ENCODE measurements at places on chromosomes 7 and 10.
A peak's percentile ranks its signal among the peaks of the same experiment; 100 is the strongest.

GRCh38 chr7:112448381-112448780 lies 1.9 kb upstream of the IFRD1 start:
- no peak for DNase-seq

GRCh38 chr10:86364491-86365345 lies 1.9 kb downstream of the GRID1 start:
- no peak for DNase-seq

DNA sequence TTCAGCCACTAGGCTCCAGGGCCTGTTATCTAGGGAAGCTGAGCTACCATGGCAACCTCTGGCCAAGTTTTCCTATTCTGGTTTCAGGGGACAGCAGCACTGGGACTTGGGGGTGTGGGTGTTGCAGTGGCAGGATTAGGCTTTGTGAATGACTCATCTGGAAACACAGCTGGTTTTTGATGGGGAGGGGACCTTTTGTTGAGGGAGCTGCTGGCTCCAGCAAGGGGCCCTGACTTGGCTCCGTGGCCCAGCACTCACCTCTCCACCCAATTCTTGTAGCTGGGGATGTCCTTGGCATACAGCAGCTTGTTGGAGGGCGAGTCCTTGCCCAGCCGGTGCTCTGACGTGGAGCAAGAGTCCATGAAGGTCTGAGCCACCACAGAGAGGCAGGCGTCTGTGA lies 435.9 kb downstream of the PLXNA4 start:
- no peak for DNase-seq

- peak; percentile 93 for DNase-seq
These were observed 37.6 kb upstream of the SVOPL start for GRCh38 chr7:138738551-138739335.

- peak; percentile 6 for DNase-seq
These were observed 309.3 kb downstream of the KCNMA1 start for GRCh38 chr10:77328272-77328816.

GRCh38 chr7:134721171-134721570 lies 58.3 kb upstream of the CALD1 start:
- no peak for DNase-seq

DNA sequence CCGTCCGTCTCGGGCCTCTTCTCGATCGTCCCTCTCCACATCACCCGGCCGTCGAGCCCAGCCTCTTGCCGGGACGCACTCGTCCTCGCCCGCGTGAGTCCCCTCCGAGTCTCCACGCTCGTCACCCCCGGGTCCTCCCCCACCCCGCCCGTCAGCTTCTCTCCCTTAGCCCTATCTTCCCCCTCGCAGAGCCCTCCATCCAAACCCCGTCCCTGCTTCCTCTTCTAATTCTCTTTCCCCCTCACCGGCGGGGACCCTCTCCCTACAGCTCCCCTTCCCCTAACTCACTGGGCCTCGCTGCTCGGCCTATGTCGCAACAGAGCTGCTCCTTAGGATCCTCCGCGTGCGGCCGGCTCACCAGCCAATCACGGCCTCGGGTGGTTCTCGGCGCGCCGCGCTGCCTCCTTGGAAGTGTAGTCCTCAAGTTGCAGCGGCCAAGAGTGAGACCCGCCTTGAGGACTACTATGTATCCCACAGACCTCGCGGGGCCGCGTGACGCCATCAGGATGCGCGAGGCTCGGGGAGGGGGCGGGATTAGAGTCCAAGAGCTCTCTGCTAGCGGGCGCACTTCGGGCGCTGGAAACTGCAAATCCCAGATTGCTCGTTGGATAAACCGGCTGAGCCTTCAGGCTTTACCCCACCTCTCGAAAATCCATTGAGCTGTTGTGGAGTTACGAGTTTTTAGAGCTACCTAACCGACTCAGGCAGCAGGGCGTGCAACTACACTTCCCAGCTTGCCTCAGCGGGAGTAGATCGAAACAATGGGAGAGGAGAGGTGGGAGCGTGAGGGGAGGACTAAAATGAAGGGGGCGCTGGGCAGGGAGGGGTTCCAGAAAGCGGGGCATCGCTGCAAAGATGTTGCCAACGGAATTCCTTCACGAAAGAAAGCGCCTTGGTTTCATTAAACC lies at the start of gene ABCF2:
Gene ABCF2 (minus strand): TSS at position 331 of the 908 bp plus-strand sequence. CDS start 747 bp downstream, outside the sequence.
- DNase-seq: peak; percentile 99

DNA sequence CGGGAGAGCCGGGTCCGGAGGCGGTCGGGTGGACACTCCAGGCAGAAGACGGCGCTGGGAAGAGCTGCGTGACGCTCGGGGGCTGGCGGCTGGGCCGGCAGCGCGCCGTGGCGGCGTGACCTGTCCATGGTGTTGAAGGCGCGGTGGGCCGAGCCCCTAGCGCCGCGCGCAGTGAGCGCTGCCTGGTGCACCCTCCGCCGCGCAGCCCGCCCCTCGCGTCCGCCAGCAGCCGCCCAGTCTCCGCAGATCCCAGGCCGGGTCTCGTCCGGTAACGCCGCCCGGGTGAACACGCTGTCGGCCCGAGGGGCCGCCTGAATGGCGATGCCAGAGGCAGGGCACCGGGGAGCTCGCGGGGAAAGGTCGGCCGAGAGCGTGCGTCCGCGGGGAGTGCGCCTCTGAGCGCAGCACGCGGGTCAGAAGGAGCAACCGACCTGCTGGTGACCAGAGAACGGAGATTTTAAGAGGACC lies 657 bp upstream of the TMEM178B start:
- DNase-seq: no peak
